ENCODE measurements at places on chromosomes 1 and 21.

- DNase-seq = no peak
Measured at GRCh38 chr1:34113362-34113761, 51.7 kb downstream of the CSMD2 start.

DNA sequence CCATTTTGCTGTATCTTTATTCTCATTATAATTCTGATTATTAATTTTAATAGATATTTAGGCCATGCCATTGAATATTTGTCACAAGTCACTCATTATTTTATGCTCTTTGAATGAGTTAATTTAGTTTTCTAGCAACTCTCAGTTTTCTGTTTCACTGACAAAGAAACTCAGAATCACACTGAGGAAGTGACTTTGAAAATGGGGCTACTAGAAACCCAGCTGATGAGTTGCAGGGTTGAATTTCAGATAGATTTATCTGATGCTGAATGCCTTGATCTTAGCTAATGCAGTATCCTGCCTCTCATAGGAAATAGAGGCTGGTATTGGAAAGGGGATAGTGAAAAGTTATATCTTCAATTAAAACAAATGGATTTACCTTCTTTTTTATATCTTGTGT, 67.4 kb upstream of the PLA2G4A start:
- DNase-seq = no peak

DNA sequence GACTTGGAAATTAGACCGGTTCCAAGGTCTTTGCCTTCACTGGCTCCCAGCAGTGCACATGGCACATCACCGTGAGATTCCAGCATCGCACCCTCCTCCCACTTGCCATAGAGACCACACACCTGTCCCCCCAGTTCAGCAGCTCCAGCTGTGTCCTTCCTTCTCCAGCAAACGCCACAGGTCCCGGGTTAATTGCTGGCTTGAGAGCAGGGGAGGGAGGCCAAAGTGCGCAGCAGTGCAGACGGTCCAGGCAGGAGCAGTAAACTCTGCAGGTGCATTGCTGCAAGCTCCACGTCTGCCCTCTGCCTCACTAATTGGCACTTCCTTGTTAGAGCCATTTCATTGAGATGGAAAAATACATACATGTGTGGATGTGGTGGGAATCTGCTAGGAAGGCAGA, 65.3 kb downstream of the KLHDC7A start:
- no peak for DNase-seq

GRCh38 chr21:34834852-34835501, 166.2 kb downstream of the CLIC6 start:
- DNase-seq = no peak

- DNase-seq = no peak
Measured at GRCh38 chr21:38306433-38307141, 49.8 kb downstream of the KCNJ15 start.

DNA sequence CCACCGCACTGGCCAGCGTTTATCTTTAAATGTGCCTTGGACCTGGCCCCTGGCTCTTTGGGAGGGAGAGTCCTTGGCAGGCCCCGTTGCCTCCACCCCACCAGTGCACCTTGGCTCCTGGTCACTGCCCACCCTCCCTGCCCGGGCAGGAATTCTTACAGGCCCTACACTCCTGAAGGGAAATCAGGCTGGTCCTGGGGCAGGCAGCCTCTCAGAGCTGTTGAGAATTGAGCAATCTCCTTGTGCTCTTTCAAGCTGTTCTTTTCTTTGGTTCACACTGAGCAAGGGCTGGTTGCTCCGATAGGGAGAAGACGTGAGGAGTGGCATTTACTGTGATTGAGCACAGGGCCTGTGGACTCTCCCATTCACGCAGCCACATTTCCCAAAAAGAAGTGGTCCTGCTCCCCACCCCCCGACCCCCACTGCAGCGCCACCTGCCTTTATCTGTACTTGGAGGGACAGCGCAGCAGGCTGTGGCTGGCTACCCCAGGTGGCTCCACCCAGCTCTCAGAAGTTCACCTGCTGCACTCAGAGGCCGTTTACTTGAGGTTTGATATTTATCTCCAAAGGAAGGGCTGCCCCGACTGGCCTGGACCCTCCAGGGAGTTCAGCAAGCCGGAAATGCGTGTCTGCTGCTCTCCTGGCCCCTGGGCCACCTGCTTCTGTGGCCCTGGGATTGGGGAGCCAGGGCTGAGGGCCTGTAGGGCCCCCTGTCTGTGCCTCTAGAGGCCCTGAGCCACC, 47.8 kb downstream of the SKI start:
- DNase-seq = no peak

- DNase-seq = no peak
Measured at GRCh38 chr21:45829668-45830067, 151.9 kb upstream of the COL6A1 start.

- no peak for DNase-seq
Measured at GRCh38 chr1:153359241-153359640, 1.6 kb downstream of the S100A9 start.

GRCh38 chr1:158045639-158046038, 52.2 kb downstream of the KIRREL1 start:
- no peak for DNase-seq

GRCh38 chr1:44242746-44243145, 29.5 kb downstream of the DMAP1 start:
- DNase-seq = no peak

GRCh38 chr21:42403611-42404231, at the start of gene UBASH3A:
TSS of gene UBASH3A (plus strand) at chr21:42403902. CDS start at chr21:42403946, 44 bp downstream.
- DNase-seq = no peak

DNA sequence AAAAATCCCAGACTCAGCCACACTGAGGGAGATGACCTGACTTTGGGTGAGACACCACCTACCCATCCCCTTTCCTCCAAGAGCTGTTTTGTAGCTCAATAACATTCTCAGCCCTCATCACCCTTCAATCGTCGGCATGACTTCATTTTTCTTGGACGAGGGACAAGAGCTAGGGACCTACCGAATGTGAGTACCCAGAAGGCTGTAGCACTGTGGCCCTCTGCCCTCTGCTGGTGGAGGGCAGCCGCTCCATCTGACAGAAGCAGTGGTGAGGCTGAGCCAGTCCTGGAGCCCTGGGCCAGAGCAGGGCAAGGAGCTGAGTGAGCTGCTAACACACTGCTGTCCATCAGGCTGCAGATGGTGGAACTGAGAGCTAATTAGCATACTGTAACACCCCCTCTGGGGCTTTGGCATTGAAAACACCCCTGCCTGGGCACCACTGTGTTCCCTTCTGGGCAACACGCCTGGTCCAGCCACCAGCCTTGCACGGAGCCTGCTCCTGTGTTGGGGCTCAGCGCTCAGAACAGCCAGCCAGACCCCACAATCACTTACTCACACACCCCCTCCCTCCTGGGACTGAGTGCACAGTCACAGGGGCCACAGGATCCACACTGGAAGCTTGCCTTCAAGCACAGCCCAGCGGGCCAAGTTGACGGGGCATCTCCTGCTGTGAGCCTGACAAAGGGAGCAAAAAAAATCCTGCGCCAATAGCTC, 18.3 kb upstream of the ALPL start:
- DNase-seq = no peak

GRCh38 chr1:154342836-154343472, 17.6 kb downstream of the ATP8B2 start:
- DNase-seq = no peak

Measured in RWPE2 (cell line).